ENCODE measurements at places on chromosomes 3 and 15.
A peak's percentile ranks its signal among the peaks of the same experiment; 100 is the strongest.

DNA sequence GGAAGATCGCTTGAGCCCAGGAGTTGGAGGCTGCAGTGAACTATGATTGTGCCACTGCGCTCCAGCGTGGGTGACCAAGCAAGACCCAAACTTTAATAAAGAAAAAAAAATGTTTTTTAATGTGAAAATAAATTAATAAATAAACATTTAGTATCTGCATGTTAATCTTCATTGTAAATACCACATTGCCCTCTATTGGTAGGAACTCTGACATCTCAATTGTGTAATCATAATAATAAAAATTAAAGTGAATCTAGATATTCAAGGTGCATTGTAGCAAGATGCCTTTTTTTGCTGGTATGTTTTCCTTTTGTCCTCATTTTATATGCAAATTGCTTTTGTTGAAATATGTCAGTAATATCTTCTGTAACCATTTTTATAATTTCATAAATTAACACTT, 95.0 kb upstream of the LIMD1 start:
- no peak for DNase-seq

- no peak for DNase-seq
Measured at GRCh38 chr15:74264081-74264501, 28.0 kb downstream of the CCDC33 start.

GRCh38 chr3:18351823-18352744, 73.1 kb downstream of the SATB1 start:
- DNase-seq: no peak

- DNase-seq: no peak
Measured at GRCh38 chr3:102193255-102193654, 241.6 kb upstream of the ZPLD1 start.

- DNase-seq: no peak
Measured at GRCh38 chr3:162863579-162863978, 1367.0 kb downstream of the OTOL1 start.

- no peak for DNase-seq
Measured at GRCh38 chr3:69209413-69209812, 87.0 kb upstream of the LMOD3 start.

DNA sequence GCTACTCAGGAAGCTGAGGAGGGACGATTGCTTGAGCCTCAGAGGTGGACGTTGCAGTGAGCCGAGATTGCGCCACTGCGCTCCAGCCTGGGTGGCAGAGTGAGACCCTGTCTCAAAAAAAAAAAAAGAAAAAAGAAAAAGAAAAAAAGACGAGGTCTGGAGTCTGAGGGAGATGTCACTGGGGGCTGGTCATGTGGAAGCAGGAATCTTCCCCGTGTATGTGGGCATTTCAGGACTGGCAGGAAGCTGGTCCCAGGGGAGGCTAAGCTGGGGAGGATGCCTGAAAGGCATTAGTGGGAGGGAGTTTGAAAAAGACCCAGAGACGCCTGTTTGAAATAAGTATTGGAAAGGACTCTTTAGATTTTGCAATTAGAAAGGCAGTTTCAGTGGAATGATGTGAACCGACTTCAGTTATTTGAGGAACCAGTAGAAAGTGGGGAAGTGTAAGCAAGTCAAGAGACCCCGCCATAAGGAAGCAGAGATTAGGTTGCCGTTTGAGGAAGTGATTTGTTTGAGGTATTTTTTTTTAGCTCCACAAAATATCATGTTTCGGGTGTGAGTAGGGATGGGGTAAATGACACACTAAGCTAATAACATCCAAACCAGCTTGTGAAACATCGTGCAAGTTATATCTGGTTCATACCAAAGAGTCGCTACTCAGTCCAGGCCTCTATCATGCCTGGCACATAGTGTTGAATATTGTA, 55.5 kb downstream of the ST6GAL1 start:
- no peak for DNase-seq

- DNase-seq: no peak
Measured at GRCh38 chr15:75195122-75195765, 6.4 kb upstream of the C15orf39 start.

DNA sequence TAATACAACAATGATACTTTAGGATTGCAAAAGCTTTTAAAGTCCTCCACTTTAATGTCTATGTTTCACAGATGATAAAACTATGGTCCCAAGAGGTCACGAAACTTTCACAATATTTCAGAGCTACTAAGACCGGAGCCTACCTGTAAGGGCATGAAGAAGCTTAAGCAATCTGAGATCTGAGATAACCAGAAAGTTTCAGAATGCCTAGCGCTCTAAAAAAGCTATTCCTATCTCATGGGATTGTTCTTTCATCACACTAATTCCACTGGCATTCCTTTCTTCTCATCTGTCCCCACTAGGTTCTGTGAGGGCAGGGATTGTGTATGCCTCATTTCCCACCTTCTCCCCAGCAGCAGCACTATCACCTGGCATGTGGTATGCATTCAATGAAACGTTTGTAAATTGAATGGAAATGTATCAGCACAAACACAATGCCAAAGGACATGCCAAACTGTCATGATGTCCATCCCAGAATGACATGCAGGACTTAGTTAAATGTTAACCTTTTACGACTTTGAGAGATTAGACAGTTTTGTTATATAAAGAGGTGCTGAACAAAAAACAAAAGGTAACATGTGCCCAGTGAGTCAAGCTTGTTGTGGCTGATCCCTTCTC, 104.7 kb upstream of the NR2F2 start:
- no peak for DNase-seq

DNA sequence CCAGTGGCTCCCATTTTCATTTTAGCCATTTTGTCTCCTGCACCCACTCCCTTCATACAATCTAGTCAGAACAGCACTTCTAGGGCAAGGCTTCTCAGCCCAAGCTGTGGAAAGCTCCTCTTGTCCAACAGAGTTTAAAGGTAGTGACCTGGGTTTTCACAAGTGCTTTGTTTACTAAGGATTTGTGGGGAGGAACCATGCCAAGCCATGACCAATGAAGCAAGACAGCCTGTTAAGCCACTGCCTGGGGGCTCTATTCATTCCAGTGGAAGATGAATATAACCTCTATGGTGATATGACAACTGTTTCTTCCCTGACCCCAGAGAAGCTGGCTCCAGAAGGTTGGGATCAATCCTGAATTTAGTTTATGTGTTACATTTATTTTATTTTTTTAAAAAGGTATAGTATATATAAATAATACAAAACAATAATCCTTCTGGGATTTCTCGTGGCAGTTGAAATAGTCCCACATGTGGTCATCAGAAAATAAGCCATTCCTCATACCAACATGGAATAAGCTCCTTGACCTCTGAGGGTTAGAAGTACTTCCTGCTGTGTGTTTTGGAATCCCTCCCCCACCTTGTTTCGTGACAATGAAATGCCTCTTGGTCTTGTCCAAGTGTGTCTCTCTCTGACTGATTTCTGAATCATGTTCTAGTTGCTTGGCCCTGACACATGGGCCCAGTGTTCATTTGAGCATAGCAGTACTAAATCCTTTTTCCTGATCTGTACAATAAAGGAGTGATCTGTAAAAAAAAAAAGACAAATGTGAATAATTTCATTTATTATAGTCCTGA, 13.3 kb upstream of the THUMPD3 start:
- DNase-seq: no peak

- no peak for DNase-seq
Measured at GRCh38 chr3:182325213-182325950, 467.9 kb upstream of the ATP11B start.

DNA sequence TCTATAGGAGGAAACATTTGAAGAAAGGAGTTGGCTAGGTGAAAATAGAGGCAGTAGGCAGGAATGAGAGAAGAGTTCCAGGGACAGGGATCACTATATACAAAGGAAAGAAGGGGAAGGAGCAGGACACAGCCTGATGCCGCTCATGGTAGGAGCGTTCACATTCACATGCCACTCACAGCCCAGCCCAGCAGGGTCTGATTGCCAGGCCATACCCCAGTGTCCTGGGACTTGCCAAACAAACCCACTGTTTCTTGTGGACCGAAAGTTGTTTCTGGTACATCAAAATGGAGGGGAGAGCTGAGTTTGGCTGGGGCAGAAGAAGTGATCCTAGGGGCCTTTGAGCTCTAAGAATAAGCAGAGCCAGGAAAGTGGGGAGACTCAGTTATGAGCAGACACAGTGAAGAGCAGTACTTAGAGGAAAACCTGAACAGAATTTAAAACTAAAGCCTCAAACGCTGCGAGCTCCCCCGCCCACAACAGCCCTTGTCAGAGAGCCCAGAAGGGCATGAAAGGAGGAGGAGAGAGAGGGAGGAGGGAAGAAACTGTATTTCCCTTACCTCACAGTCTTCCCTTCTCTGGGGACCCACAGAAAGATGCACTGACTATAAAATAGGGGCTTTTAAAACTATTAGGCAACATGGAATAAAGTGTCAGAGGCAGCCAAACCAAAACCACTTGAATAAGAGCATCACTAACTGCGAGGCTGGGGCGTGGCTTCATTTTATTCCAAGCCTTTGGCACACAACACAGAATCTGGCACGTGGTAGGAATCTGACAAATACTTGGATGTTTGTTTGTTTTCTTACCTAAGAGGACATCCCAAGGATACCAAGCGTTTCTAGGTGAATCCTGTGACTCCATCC, 129.0 kb downstream of the RPL22L1 start:
- DNase-seq: no peak

- no peak for DNase-seq
Measured at GRCh38 chr3:60555686-60556354, 695.4 kb downstream of the FHIT start.

- DNase-seq: no peak
Measured at GRCh38 chr3:167733961-167734497, 663 bp downstream of the PDCD10 start.

DNA sequence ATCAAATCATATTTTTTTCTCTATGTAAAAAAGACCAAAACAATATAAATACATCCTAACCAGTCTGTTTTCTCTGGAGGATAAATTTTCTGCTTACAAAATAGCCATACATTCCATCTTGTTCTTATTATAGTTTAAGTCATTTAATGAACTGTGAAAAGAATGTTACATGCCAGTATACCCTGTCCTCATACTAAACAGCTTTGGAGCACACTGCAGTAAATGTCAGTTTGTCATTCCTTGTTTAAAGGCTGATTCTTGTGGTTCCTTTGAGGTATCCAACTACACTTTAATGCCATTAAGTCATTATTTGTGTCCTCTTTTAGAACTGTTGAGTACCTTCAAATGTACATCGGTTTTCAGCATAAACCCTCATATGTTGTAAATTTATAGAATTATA, 52.7 kb upstream of the DCBLD2 start:
- no peak for DNase-seq

- peak; percentile 64 for DNase-seq
Measured at GRCh38 chr3:107985496-107985895, 105.3 kb downstream of the CD47 start.

DNA sequence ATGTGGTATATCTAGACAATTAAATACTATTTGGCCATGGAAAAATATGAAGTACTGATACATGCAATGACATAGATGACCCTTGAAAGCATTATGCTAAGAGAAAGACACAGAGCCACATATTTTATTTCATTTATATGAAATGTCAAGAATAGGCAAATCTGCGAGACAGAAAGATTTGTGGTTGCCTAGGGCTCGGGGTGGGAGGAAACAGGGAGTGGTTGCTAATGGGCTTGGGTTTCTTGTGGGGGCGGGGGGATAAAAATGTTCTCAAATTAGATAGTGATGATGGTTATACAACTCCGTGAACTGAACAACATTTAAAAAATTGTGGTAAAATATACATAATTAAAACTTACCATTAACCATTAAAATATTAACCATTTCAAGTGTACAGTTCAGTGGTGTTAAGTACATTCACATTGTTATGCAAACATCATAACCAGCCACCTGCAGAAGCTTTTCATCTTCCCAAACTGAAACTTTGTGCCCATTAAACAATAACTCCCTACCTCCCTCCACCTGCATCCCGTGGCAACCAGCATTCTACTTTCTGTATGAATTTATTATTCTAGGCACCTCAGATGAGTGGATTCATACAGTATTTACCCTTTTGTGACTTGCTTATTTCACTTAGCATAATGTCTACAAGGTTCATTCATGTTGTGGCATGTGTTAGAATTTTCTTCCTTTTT, 24.3 kb upstream of the ANP32A start:
- DNase-seq: no peak

GRCh38 chr3:185823078-185824044, 1.5 kb downstream of the IGF2BP2 start:
- peak; percentile 20 for DNase-seq

DNA sequence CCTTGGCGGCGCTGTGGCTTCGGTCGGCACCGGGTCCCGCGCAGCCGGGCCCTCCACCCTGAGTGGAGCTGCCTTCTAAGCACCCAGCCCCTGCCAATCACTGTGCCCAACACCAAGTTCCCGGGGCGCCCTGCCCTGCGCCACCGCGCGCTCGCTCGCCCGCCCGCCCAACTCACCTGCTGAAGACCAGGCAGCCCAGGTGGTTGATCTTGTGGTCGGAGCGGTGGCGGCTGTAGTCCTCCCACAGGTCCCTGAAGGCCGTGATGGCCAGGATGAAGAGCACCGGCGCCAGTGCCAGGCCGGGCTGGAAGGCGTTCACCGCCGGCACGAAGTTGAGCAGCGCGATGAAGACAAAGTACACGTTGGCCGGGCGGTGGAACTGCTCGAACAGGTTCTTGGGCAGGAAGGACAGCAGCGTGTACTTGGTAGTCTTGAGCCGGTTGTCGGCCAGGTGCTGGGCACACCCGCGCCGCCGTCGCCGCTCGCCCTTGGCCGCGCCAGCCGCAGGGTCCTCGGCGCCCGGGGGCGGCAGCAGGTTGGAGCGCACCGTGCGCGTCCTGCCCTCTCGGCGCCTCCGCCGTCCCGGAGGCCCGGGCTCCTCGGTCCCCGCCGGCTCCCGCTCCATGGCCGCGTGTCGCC, 536 bp downstream of the ATP10A start:
- DNase-seq: peak; percentile 64

GRCh38 chr15:31098953-31099740, 2.4 kb downstream of the TRPM1 start:
- no peak for DNase-seq

GRCh38 chr3:120982608-120983320, 74.8 kb downstream of the STXBP5L start:
- DNase-seq: no peak

- DNase-seq: no peak
Measured at GRCh38 chr3:33095436-33095835, 1.5 kb downstream of the GLB1 start.

GRCh38 chr3:128036119-128036518, 16.1 kb upstream of the SEC61A1 start:
- no peak for DNase-seq

DNA sequence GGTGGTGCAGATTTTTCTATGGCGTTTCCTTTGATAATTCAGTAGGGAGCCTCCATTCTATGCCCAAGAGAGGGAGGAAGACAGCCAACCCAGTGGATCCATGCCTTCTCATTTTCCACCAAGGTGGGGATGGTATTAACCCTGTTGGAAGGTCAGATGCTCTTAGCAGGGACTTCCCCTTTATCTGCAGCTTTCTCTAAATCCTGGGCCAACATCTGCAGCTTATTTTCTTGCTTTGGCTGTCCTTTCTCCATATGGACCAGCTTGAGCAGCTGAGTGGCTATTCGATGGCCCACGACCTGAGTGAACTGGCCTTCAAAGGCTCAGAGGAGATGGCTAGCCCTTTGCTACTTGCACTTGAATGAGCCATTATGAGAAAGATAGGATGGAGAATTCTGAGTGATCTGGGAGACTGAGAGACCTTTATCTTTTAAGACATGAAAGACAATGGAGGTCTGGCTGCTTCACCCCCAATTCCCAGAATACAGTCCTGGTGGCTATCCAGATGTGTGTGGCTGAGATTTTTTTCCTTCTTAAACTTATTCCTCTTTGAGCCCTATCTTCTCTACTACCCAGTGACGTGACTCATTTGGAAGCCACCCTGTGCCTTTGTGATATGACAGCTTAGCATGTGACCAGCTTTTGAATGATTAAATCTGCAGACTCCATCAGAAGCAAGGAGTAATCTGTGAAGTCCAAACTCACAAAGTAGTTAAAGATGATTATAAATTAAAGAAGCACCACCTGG, 39.6 kb upstream of the TRAK1 start:
- DNase-seq: no peak

GRCh38 chr3:73100741-73101559, 39.5 kb downstream of the EBLN2 start:
- peak; percentile 68 for DNase-seq
